ENCODE measurements at places on chromosomes 4 and X.

- DNase-seq, result no peak
Measured at GRCh38 chrX:9146657-9147056, 112.7 kb upstream of the FAM9B start.

- DNase-seq, result no peak
Measured at GRCh38 chrX:46202733-46203514, 342.3 kb downstream of the ZNF674 start.

- no peak for DNase-seq
Measured at GRCh38 chrX:13761606-13762414, 27.3 kb downstream of the OFD1 start.

DNA sequence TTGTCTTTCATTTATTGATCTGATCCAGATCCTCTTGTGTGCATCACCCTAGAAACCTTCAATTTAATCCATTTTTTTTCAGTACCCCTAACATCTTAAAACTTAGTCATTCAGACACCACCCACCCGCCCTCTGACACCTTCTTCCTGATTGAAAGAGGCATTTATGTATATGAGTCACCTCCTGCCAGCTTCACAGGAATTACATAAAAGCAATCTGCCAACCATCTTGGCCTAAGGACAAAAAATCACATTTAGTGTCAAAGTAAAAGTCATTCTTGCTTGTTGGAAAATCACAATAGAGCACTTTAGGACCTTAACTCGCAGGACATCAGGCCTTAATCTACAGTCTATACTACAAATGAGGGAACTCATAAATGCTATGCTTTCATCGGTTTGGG, 52.1 kb downstream of the NDST3 start:
- no peak for DNase-seq

GRCh38 chr4:73573794-73574528, 46.3 kb downstream of the RASSF6 start:
- no peak for DNase-seq

DNA sequence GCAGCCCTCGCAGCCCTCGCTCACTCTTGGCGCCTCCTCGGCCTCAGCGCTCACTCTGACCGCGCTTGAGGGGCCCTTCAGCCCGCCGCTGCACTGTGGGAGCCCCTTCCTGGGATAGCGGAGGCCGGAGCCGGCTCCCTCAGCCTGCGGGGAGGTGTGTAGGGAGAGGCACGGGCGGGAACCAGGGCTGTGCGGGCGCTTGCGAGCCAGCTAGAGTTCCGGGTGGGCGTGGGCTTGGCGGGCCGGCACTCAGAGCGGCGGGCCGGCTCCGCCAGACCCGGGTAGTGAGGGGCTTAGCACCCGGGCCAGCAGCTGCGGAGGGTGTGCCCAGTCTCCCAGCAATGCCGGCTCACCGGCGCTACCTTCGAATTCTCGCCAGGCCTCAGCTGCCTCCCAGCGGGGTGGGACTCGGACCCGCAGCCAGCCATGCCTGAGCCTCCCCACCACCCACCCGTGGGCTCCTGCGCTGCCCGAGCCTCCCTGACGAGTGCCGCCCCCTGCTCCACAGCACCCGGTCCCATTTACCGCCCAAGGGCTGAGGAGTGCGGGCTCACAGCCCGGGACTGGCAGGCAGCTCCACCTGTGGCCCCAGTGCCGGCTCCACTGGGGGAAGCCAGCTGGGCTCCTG, 1.4 kb upstream of the AADAT start:
- no peak for DNase-seq

DNA sequence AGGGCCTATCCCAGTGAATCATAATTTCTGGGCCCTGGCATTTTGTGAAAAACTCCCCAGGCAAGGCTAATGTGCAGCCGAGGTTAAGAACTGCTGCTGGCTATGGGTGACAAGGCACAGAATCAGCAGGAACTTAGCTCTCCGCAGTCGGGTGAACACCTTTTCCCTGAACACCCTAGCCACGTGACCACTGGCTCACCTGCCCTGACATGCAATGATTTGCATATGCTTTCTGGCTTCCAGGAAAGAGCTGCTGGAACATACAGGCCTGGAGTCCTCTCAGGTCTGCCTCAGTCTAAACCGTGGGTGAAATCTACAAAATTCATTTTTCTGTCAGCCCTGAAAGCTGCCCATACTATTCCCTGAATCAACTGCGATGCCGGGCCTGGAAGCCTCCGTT, 56.6 kb downstream of the ZNF827 start:
- DNase-seq, result no peak

DNA sequence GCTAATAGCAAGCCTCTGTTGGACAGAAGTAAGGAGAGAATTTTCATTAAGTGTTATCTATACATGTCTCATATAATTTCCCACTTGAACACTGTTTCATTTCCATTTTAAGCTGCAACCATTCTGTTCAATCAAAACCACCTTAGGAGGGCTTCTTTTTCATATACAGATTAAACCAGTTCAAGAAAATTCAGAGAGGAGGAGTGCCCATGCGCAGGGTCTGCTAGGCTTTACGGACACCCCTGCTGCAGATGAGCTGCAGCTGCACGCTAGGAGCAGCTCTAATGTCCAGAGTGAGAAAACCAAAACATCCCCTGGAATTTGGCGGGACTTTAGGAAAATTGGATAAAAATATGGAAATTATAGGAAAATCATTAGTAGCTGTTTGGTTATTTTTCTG, 541.0 kb downstream of the SPRY1 start:
- DNase-seq, result no peak

Data from stimulated activated CD8-positive, alpha-beta memory T cell treated with anti-CD3 and anti-CD28 coated beads, Interleukin-15, amount 100 ng/mL, for 4 hours (primary cell).